Putamen (tissue), 1 donor: ENCODE measurements at places on chromosomes 5 and 9.

- no peak for DNase-seq
Observed at GRCh38 chr9:35834260-35835215, 5.5 kb downstream of the TMEM8B start.

GRCh38 chr9:82891321-82891720 lies 171.6 kb downstream of the RASEF start:
- DNase-seq: no peak

- no peak for DNase-seq
Observed at GRCh38 chr5:37771203-37771611, 68.6 kb downstream of the GDNF start.

- DNase-seq: no peak
Observed at GRCh38 chr5:179730852-179731251, 1.8 kb upstream of the MAML1 start.

GRCh38 chr9:1298046-1298445 lies 247.9 kb downstream of the DMRT2 start:
- no peak for DNase-seq

GRCh38 chr9:133986061-133986460 lies 6.1 kb downstream of the VAV2 start:
- no peak for DNase-seq
